Activated naive CD8-positive, alpha-beta T cell treated with anti-CD3 and anti-CD28 coated beads, Interleukin-2, amount 10 ng/mL, durations not matched to agents 7 days and 5 days (primary cell): ENCODE measurements at places on chromosomes 16 and 17.

GRCh38 chr17:44971776-44972483 is 3.8 kb upstream of the C1QL1 start:
- H3K4me1 ChIP-seq, result peaks cover 13% of the 10 kb centered on the region
- H3K36me3 ChIP-seq, result no peaks in the 10 kb centered on the region
- H3K27me3 ChIP-seq, result peaks cover 67% of the 10 kb centered on the region
- H3K27ac ChIP-seq, result no peak overlapping the region
- no peak overlapping the region for H3K4me3 ChIP-seq
- DNase-seq, result no peak

DNA sequence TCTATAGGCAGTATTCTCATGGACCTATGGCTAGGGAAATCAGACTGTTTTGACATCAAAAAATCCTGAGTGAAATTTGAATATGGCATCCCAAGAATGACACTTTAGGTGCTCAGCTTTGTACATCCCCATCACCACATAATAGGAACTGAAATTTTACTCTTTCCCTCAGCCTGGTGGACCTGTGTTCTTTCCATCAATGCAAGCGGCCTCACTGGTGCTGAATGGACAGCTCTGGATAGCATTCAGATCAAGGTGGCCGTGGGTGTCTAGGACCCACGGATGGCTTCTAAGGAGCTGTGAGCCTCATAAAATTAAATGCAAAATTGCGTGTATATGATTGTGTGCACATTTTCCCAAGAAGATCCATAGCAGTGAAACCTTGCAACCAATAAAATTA is 152.6 kb downstream of the MAP2K6 start:
- H3K27ac ChIP-seq, result no peak overlapping the region
- DNase-seq, result no peak
- no peak overlapping the region for H3K4me3 ChIP-seq
- H3K27me3 ChIP-seq, result no peaks in the 10 kb centered on the region
- no peaks in the 10 kb centered on the region for H3K36me3 ChIP-seq

DNA sequence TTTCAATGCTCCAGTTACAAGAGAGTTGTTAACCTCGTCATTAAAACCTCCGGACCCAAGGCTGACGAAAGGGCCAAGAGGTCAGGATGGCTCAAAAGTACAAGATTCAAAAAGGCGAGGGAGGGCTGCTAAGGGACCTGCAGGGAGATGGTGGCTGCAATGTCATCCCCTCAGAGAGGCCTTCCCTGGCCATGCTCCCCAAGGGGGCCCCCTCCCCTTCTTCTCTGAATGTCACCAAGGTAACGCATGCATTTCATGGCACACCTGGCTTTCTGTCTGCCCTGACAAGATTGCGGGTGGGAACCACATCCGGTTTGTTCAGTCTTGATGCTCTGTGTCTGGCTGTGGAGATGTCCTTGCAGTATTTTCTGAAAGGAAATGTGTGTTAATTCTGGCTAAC is 89.9 kb downstream of the C16orf78 start:
- peak overlapping the region; percentile 90 for H3K27ac ChIP-seq
- peaks cover 2% of the 10 kb centered on the region for H3K27me3 ChIP-seq
- DNase-seq, result peak; percentile 77
- peaks cover 3% of the 10 kb centered on the region for H3K36me3 ChIP-seq
- peak overlapping the region; percentile 67 for H3K4me3 ChIP-seq

DNA sequence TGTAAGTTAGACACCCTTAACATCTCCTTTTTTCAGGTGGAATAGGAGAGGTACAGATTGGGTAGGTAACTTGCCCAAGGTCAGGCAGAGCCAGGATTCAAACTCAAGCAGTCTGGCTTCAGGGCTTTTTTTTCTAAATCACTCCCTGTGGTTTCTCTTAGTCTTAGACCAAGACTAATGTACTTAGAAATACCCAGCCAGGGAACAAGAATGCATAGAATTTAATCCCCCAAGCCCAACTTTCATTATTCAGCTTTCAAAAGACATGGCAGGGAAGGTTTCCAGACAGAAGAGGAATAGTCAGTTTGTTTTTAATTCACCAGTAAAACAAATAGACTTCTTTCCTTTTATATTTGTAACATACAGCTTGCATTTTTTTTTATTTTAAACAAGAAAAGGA is 305.2 kb upstream of the RBFOX1 start:
- no peak overlapping the region for H3K27ac ChIP-seq
- no peak overlapping the region for H3K4me3 ChIP-seq
- no peak for DNase-seq
- no peaks in the 10 kb centered on the region for H3K36me3 ChIP-seq
- H3K4me1 ChIP-seq, result no peaks in the 10 kb centered on the region

GRCh38 chr17:59846394-59847165 is 46.2 kb downstream of the TUBD1 start:
- peak overlapping the region; percentile 18 for H3K4me3 ChIP-seq
- H3K27ac ChIP-seq, result peak overlapping the region; percentile 71
- no peak for DNase-seq
